G401 (cell line): ENCODE measurements at places on chromosomes 5 and 9.

DNA sequence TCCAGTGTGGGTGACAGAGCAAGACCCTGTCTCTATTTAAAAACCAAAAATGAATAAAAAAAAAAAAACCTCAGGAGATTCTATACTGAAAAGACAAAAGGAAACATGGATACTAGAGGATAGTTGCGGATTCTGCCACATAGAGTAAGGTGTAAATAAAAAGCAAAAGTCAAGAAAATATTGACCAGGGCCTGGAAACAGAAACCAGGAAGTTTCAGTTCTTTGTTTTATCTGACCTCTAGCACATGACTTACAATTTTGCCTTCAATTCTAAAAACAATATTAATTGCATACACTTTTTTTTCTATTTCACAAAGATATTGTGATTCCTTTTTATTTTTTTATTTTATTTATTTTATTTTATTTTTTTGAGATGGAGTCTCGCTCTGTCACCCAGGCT lies 96.2 kb upstream of the NMUR2 start:
- no peak for DNase-seq

- DNase-seq: no peak
Observed at GRCh38 chr9:73497796-73498195, 346.1 kb downstream of the ANXA1 start.

- peak; percentile 82 for DNase-seq
Observed at GRCh38 chr9:116549061-116549664, 137.9 kb upstream of the TRIM32 start.

DNA sequence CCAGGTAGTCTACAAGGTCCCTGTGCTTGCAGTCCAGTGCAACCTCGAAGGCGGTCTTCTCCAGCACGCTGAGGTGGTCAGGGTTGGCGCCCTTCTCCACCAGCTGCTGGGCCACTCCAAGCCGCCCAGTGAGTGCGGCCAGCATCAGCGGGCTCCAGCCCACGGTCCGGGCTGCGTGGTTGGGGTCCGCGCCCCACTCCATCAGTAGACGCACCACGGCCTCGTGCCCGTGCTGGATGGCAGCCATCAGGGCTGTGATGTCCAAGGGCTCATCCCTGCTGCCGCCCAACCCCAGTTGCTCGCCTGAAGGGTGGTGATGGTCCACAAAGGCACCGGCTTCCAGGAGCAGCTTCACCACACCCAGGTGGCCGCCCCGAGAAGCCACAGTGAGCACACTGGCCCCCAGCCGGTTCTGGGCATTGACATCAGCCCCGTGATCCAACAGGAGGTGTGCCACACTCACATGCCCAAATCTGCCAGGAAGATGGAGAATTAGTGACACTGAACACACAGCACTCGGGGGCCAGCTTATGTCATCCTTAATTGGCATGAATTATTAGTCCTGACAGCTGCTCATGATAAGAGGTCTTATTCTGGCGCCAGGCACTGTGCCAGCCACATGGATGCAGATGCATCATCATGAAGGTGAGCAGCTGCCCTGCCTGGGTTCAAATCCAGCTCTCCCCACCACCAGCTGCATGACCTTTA lies 6.1 kb downstream of the ANKS6 start:
- peak; percentile 61 for DNase-seq
